ENCODE measurements at places on chromosomes 7 and 10.

DNA sequence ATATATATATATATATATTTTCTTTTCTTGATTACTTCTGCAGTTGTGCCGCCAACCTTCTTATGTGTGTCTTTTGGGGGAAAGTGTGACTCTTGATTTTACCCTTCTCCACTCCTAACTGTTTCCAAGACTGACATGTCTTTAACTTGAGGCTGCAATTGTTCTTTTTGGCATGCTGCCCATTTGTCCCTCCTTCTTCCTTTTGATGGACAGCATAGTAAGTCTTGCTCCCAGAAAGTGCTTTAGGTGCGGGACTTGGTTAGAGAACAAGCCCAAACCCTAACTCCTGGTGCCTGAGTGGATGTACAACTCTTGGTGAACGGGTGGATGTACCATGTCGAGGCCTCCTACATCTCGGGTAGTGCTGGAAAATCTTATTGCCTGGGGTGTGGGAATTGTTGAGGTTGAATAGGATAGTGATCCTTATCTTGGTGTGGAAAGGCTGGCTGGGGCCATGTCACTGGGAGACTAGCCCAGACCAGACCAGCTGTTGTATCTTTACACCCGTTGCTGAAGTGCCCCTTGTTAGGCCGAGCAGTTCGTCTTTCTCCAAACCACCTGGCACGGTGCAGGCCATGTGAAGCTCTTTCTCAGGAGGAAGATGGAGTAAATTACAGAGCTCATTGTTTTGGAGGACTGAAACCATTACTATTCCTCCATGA lies 16.3 kb downstream of the TCF7L2 start:
- no peak for DNase-seq

- no peak for DNase-seq
Observed at GRCh38 chr10:30645340-30645827, 15.8 kb upstream of the LYZL2 start.

DNA sequence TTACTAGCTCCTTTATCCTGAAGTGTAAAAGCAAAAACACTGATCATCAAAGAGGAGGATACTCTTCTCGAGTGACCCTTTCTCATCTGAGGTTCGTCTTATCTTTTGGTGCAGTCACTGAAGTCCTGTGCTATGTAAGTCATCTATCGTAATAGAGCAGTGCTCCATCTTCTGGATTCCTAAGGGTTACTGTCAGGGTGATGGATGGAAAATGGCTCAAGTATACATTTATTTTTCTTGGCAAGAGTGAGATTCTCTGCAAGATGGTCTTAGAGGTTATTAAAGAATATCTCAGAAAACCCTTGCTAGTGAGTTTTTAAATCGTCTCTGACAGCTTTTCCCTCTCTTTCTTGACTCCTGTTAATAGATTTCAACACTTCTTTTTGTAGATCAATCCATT lies 12.4 kb downstream of the PRKG1 start:
- DNase-seq: no peak

DNA sequence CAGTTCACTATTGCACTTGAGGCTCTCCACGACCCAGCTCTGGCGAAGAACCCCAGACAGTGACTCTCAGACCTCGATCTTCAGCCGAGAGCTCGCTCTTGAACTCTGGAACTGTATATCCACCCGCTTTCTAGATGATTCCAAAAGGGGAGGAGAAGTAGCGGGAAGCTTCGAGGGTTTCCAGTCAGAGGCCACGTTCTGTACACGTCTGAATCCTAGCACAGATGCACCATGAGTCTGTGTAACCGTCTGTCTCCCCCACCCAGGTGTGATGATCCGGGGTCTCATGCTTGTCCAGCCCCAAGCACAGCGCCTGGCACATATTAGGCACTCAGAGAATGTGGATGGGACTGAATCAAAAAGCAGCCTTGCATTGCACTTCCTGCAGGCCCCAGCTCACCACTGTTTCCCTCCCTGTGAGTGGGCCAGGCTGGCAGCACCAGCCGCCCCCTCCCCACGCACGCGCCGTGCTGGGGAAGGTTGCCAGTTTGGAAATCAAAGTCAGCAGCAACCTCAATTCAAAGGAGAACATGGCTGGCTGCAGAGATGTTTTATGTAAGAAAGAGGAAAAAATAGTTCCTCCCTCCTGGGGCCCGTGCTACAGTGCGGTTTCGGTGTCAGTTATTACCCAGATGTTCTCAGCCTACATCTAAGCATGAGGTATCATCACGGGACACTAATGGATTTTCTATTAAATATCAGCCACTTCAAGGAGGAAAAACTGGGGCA lies 5.7 kb downstream of the GRID2IP start:
- DNase-seq: no peak

Data from NCI-H2081 treated with DMSO at 0.1 percent for 48 hours (cell line).